ENCODE measurements at places on chromosomes 2 and 18.

GRCh38 chr2:233034091-233034882 lies 1.8 kb downstream of the NEU2 start:
- DNase-seq, result no peak

DNA sequence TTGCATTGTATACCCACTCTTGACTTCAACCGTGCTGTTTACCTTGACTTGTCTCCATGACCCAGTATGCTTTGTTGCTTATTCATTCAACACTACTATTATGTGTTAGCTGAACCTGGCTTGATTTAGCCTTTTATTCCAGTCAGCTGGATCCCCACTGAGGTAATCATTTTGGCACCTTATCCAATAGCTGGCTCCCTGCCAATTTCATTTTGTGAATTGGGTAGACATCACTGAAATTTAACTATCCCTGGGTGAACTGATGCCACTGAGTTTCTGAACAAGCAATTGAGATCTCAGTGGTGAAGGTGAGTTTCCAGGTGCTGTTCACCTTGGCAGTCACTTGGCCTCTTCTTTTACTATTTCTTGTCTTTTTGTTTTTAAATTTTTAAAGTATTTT lies 584.3 kb downstream of the ADCYAP1 start:
- no peak for DNase-seq

GRCh38 chr2:1569879-1570450 lies 156.7 kb downstream of the TPO start:
- DNase-seq, result no peak

GRCh38 chr18:46274266-46274665 lies 170.1 kb downstream of the HAUS1 start:
- no peak for DNase-seq

GRCh38 chr2:219475278-219475677 lies 23.4 kb upstream of the GMPPA start:
- DNase-seq, result no peak

GRCh38 chr2:25674077-25674362 lies 643 bp upstream of the DTNB start:
- DNase-seq, result no peak

DNA sequence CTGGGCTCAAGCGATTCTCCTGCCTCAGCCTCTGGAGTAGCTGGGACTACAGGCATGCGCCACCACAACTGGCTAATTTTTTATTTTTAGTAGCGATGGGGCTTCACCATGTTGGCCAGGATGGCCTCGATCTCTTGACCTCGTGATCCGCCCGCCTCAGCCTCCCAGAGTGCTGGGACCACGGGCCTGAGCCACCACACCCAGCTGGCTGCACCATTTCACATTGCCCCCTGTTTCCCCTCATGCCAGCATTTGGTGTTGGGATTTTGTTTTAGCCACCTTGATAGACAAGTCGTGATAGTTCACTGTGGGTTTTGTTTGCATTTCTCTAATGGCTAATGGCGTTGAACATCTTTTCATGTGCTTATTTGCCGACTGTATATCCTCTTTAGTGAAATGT lies 5.8 kb upstream of the COLEC11 start:
- no peak for DNase-seq

GRCh38 chr2:239928391-239929350 lies 96.5 kb downstream of the NDUFA10 start:
- DNase-seq, result no peak

GRCh38 chr2:88144914-88145497 lies 17.1 kb upstream of the FABP1 start:
- DNase-seq, result no peak

- DNase-seq, result peak; percentile 36
Observed at GRCh38 chr2:220162320-220162719, 534.9 kb downstream of the SLC4A3 start.

GRCh38 chr18:79570266-79571201 lies 109.1 kb upstream of the CTDP1 start:
- peak; percentile 67 for DNase-seq

DNA sequence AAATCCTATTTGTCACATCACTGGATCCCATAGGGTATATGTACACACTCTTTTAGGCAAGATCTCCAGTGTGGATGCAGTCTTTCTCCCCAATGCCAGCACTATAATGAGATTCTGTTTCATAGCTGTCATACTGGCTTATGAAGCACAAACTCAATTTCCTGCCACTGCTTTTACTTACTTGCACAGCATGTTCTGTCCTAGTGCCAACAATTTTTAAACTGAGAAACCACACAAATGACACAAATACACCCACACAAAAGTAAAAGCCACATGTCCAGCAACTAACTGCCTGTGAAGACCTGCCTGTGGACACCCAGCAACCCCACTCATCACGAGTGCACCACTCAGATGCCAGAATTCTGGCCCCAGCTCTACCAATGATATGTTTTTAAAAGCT lies 29.6 kb upstream of the RNU4ATAC start:
- DNase-seq, result peak; percentile 14

DNA sequence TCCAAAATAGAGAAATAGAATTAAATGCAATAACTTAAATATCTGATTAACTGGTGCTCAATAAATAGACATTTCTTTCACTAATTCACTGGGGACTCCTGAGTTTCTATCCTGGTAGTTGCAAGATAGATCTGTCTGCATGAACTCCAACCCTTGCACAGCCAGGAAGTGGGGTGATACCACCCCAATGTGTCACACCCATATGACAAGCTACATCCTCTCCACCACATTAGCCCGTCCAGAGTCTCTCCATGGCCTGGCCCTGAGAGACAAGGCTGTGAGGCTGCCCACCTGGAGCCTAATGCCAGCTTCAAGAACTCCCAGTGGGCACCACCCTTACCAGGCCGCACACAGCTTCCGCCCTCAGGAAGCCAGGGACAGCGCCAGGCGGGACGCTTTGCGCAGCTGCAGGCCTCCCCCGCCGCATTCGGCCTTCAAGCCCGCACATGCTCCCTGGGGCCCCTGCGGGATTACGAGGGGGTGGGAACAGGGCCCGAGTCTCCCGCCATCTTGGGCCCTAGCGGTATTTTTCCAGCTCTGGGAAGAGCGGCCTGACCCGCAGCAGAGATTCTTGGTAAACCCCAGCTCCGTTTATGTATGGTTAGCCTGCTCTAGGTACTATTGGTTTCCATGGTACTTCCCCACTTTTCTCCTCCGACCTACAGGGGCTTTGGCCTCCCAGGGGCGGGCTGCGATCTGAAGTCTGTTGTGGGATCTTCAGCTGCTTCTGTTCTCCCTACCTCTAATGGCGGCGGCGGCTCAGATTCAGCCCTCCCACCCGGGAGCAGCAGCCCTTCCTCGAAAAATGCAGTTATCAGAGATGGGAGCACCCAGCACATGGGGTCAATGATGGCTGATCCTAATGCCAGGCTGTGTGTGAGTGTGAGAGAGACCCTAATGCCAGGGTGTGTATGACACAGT lies at the start of gene TDRD15:
Gene TDRD15 (plus strand): TSS at position 496 of the 921 bp plus-strand sequence. CDS start 13,500 bp downstream, outside the sequence.
- DNase-seq, result no peak

DNA sequence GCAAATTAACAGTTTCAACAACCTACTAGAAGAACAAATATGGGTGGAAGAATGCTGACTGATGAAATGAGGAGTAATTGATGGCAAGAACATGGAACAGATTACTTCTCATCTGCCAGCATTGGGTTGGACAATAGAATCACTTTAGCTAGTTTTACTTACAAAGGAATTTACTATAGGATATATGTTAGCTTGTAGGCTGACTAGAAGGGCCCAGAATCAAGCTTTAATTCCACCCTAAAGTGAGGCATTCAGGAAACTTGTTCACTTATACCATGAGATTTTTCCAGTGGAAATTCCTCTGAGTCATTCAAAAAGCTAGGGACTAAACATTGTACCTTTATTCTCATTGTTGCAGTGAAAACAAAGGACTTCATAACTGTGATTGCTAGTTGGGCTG lies 5.0 kb upstream of the ZSWIM2 start:
- DNase-seq, result peak; percentile 18

DNA sequence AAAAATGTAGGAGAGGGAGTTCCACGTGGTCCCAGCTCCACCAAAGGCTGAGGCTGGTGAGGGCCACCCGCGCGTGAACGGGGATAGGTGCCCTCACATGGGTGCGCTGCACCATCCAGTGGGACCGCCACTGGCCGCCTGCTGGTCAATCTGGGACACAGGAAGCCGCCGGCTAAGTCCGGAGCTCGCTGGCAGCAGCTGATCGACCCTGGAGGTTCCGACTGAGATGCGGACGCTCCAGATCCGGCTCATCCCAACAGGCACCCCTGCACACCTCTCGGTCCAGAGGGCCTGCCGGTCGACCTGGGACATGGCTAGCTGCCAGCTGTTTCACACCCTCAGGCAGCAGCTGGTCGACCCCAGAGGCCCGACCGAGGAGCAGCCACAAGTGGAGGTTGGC lies 116.5 kb upstream of the ANKRD30BL start:
- DNase-seq, result no peak
